Activated gamma-delta T cell (primary cell): ENCODE measurements at places on chromosomes 3 and 15.

DNA sequence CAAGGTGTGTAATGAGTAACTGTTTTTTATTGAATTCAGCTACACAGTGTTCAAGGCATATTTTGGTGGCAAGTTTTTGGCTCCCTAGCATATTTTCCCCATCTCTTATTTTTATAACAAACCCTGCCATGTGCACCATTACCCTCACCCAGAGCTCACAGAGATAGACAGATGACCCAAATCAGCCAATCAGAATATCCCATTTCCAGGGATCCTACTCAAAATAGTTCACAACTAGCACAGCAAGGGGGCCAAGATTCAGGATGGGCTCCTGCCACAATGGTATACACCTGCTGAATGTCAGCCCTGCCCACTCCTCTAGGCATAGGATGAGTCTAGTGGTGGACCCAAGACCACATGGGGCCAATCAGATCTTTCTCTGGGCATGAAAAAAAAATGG lies 78.8 kb upstream of the SETMAR start:
- no peak for DNase-seq

- DNase-seq = no peak
These were observed 751.0 kb downstream of the ROBO1 start for GRCh38 chr3:79016587-79017376.

DNA sequence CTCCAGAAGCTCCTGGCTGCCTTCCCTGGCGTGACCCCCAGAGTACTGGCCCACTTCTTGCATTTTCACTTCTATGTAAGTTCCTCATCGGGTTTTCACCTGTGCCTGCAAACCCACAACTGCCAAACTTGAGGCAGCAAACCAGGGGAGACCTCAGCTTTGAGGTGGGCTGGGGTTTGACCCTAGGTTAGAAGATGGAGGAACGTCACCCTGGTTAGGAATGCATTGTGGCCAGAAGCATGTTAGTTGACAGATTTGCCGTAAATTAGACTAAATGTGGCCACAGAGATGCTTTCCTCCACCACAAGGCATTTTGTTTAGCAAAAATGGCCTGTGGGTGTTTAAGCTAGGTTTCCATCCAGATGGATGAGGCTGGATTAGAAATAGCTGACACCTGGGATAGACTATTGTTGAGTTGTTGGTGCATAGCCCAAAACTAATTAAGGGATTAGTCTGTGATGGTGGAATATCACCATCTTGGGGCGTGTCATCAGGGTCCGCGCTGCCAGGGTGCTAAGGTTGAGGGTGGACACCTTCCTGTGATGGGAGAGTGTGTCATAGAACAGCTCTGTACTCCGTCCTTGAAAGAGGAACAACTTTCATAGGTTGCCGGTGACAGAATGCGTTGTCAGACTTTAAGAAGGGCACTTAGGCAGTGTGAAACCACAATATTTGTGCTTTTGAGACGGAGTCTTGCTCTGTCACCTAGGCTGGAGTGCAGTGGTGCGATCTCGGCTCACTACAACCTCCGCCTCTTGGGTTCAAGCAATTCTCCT lies 3.6 kb downstream of the NISCH start:
- no peak for DNase-seq

DNA sequence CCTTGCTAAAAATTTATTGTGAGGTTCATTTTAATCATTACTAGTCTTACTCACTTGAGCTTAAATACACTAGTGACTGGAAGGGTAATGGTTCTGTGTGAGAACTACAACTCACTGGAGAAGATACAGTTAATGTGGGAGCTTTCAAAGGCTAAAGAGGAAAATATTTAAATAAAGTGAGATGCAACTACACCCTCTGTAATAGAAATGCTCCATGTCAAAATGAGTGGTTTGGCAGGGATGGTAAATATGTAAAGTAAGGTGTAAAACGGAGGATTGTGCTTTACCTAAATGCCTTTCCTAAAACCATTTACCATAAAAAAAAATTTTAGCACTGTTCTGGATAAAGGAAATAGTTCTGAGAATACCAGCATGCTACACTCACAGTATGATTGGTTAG lies 15.3 kb downstream of the LRRC57 start:
- no peak for DNase-seq

DNA sequence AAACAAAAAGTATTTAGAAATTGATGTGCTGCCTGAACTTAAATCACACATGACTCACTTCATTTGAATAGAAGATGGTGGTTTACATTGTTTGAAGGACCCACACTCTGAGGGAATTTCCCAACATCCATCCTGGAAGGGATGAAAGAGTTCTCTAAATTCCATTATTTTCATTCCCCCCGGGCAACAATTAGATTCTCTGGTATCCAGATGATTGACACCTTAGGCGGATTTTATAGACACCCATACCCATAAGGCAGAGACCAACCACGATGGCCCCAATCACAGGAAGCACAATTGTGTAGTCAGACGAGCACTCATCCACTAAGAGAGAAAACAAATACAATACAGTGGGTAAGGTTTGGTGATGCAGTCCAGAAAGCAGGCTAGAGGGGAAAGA lies 24.6 kb upstream of the MCCC1 start:
- no peak for DNase-seq

GRCh38 chr15:55457401-55458022 lies 49.2 kb downstream of the PIERCE2 start:
- DNase-seq = no peak
